Cerebellum (tissue), 4 donors: ENCODE measurements at places on chromosomes 13 and 19. TPM values are rescaled to one million over a fixed set of nuclear protein-coding genes. Genes with fewer than 3 reads are reported as not detected.
A peak's percentile ranks its signal among the peaks of the same experiment; 100 is the strongest.

- no peak for DNase-seq
Observed at GRCh38 chr19:41311613-41312012, 1.6 kb downstream of the CCDC97 start.

DNA sequence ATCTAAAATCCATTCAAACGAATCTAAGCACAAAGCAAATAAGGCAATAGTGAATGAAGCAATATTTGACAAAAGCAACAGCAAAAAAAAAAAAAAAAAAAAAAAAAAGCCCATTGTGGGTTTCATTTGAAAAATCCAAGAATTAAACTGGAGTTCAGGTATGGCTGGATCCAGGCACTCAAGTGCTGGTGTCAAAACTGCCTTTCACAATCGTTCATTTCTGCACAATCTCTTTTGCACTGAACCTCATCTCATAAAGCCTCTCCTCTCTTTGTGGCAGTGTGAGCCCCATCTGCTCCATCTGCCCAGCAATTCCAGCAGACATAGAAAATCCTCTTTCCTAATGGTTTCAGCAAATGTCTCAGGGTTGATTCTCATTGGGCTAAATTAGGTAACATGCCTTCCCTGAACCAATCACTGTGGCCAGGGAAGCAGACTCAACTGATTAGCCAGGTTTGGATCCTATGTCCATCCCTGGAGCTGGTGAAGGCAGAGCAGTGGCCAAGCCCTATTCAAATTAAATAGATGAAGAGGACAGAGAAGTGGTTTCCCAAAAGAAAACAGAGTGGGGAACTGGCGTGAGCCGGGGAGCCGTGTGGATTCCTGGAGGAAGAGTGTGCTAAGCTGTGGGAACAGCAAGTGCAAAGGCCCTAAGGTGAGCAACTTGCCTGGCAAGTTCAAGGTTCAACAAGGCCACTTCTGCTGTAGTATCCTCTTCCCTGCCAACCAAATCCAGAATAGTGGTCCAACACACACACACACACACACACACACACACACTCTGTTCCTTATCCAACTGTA is 1.2 kb upstream of the HIF3A start:
- no peak for DNase-seq

The CASP14 gene
- not detected for total RNA-seq

DNA sequence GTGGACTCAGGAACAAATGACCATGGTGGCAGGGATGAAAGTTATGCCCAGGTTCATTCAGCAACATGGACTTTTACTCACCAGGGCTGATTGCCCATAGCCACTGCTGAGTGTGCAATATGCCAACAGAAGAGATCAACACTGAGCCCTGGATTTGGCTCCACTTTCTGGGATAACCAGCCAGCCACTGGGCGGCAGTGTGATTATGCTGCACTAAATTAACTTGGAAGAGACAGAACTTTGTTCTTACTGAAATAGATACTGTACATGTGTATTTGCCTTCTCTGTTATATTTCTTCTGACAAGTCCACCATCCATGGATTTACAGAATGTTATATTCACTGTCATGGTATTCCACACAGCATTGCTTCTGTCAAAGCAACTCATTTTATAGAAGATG is 257.4 kb downstream of the TDRD3 start:
- no peak for DNase-seq

The SLITRK5 gene
- 64.8 TPM for total RNA-seq

The ZNF628 gene
- total RNA-seq: 0.91 TPM

GRCh38 chr19:33143897-33144405 is 12.0 kb downstream of the WDR88 start:
- DNase-seq: peak; percentile 83

DNA sequence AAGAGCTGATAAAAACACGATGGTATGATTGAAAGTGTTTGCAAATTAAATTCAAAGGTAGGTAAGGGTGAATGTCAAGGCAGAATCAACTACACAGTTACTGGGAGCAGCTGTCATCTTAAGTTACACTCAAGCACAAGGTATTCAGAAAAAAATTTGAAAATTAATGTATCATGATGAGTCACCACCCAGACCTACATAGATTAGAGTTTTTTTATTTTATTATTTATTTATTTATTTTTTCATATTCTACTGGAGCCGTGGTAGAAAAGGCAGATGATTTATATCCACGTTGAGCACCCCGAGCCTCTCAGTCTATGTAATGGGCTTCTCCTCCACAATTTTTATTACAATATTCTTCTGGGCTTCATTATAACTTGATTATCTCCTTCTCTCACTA is 728.9 kb upstream of the ARGLU1 start:
- no peak for DNase-seq

DNA sequence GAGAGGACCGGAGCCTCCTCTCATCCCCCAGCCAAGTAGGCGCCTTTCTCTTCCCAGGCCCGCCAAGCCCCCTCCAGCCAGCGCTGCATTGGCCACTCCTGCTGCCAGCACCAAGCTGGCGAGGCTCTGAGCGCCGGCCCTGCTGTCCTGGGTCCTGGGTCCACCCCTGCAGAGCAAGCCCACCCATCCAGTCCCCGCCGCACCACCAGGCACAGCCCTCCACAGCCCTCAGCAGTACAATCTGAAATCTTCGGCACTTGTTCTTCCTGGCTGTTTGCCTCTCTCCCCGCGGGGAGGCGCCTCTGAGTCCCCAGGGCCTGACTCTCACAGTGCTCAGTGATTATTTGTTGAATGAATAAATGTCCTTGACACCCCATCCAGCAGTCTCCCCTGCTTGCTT is 236.4 kb upstream of the SGCG start:
- no peak for DNase-seq

The ZSCAN5A gene
- total RNA-seq: 13.3 TPM

GRCh38 chr19:42068756-42069571 is 1.0 kb downstream of the GRIK5 start:
- DNase-seq: peak; percentile 19

DNA sequence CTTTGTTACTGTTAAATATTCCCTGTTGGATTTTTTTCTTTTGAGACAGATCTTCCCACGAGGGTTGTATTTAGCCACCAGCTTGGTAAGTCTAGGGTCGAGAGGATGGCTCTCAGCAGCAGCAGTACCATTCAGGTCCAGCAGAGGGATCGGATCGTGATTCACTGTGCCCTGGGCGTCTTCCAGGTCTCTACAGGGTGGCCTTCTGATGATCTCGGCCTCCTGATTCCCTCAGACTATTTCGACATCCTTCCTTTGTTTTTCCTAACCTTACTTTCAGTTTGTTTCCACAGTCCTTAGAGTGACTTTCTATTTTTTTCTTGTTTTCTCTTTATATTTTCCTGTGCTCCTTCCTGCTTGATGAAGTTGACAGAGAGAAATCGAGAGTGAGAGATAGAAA is 1436.9 kb downstream of the UQCRFS1 start:
- no peak for DNase-seq

The SIGLEC12 gene
- total RNA-seq: 0.18 TPM

- no peak for DNase-seq
Observed at GRCh38 chr13:24148414-24149235, 11.9 kb upstream of the SPATA13 start.

The CBLC gene
- 0.82 TPM for total RNA-seq

The ATXN8OS gene
- 1.1 TPM for total RNA-seq

DNA sequence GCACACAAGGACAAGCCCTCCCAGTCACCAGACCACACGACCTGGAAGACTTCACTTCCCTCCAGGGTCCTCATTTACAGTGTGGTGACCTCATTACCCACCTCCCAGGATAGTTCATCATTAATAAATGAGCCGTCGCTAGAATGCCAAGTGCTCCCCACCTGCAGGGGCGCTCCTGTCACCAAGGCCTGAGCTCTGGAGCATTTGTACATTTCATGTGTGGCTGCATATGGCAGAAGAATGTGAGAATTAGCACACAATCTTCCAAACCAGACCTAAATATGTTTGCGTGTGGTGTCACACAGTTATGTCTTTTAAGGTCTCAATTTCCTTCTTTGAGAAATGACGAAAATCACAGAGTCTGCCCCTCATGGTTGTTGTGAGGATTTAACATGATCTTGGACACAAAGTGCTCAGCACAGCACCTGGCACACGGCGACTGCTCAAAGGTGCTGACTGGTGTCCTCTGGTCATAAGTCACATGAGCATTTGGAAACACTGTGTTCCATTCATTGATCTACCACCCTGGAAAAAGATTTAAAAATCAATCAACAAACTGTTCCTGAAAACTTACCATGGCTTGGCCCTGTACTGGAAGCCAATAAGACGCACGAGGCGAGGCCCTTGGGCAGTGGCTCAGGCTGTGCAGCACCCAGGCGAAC is 150.6 kb upstream of the SPACA7 start:
- DNase-seq: no peak

- DNase-seq: no peak
Observed at GRCh38 chr19:2852598-2852997, 11.3 kb downstream of the ZNF555 start.

The MUC16 gene
- total RNA-seq: not detected

- no peak for DNase-seq
Observed at GRCh38 chr13:40352380-40352778, 314.1 kb downstream of the FOXO1 start.

DNA sequence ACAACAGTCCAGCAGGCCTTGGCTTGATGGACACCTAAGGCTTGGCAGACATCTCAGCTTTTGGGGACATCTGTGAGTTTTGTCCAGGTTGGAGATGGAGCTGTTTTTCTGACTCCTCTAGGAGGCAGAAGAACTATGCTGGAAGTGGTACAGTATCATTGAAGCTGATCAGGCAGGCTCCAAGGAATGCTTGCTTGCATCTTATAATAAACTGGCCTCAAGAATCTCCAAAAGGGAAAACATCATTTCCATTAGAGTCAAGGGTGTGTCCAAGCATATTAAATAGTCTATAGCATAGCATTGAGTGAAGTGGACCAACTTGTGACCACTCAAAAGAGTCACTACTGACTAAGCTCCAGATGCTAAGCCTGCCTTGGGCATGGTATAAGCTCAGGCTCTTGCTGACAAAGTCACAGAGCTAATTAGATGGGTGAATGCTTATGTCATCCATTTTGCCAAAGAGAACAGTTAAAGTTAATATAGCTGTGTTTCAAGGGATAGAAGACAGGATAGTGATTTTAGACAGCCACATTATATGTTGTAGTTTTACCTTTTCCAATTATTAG is 216.0 kb downstream of the DNAJC15 start:
- no peak for DNase-seq

DNA sequence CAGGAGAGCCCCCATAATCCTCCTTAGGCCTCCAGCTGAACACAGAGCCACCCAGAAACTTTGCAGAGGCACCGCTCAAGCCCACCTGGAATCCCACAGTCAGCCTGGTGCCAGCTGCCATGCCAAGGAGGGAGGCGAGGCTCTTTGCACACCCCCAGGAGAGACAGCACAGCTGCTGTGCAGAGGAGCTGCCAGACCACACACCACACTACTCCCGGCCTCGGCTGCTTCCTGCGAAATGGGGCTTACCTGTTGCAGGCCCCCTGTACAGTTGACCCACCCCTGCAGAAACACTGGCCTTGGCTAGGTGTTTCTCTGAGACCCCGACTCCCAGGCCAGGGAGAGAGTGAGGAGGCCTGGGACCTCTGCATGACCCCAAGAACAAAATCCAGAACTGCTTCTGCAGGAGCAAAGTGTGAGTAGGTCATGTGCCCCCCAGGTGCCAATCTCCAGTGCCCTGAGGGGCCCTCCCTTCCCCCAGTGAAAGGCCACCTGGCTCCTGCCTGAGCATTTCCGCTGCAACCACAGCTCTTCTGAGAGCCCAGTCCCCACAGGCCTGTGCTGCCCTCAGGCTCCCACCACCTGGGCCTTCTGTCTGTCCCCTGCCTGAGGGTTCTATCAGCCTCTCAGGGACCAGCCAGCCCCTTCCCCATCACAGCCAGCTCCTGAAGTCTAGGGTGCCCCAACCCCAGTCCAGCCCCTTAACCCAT is 580.4 kb downstream of the UQCRFS1 start:
- no peak for DNase-seq
